Activated naive CD4-positive, alpha-beta T cell treated with anti-CD3 and anti-CD28 coated beads, Interleukin-2, amount 10 ng/mL, durations not matched to agents 7 days and 5 days (primary cell): ENCODE measurements at places on chromosomes 16 and 17.

GRCh38 chr16:52446080-52446479 is 100.9 kb downstream of the TOX3 start:
- no peak overlapping the region for H3K27ac ChIP-seq
- no peaks in the 10 kb centered on the region for H3K4me1 ChIP-seq
- no peak for DNase-seq
- H3K4me3 ChIP-seq: no peak overlapping the region
- no peaks in the 10 kb centered on the region for H3K27me3 ChIP-seq

GRCh38 chr16:57000271-57001025 is 11.1 kb downstream of the NLRC5 start:
- peak overlapping the region; percentile 89 for H3K27ac ChIP-seq
- no peaks in the 10 kb centered on the region for H3K27me3 ChIP-seq
- DNase-seq: peak; percentile 42

DNA sequence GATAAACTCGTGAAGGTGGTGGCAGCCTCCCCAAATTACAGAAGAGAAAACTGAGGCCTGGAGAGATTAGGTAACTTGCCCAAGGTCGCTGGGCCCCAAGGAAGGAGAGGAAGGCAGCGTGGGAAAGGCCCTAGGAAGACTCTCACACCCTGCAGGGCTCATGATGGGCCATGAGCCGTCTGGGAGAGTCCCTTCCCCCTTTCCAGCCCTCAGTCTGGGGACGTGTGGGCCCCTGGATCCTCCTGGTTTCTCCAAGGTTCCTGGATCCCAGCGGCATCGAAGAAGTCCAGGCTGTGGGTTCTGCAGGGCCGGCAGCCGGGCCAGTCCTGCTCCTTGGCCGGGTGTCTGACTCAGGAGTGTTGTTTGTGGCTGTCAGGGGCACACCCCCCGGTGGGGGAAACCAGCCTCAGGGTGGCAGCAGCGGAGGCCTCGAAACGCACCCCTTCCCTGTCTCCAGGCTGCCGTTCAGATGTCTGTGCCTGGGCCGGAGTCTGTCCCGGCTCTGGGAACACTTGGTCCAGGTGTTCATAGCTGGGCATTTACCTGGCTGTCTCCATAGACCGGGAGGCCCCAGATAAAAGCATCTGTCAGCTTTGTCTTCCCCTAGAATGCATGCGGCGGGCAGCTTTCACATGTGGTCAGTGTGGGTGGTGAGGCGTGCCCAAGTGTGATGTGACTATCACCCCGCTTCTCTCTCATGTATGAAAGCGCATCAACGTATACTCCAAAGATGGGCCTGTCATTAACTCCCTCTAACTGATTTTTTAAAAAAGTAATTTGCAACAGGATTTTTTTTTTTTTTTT is 3.7 kb upstream of the RAP1GAP2 start:
- H3K4me1 ChIP-seq: peaks cover 80% of the 10 kb centered on the region
- H3K4me3 ChIP-seq: no peak overlapping the region
- peaks cover 14% of the 10 kb centered on the region for H3K36me3 ChIP-seq
- peaks cover 85% of the 10 kb centered on the region for H3K27me3 ChIP-seq

DNA sequence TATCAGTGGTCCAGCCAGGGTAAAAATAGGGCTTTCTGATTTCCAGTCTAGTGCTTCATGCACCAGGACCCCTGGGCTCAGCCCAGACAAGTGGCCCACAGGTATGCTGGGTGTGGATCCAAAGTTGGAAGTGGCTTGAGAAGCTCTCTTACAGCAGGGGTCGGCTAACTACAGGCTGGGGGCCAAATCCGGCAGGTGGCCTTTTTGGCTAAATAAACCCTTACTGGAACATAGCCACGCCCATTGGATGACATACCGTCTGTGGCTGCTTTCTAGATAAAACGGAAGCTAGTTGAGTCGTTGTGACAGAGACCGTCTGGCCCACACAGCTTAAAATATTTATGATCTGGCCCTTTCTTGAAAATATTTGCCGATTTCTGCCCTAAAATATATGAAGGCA is 119.0 kb upstream of the CDC42EP4 start:
- peaks cover 2% of the 10 kb centered on the region for H3K36me3 ChIP-seq
- H3K4me1 ChIP-seq: peaks cover 19% of the 10 kb centered on the region
- H3K27me3 ChIP-seq: peaks cover 6% of the 10 kb centered on the region
- peak overlapping the region; percentile 60 for H3K27ac ChIP-seq

DNA sequence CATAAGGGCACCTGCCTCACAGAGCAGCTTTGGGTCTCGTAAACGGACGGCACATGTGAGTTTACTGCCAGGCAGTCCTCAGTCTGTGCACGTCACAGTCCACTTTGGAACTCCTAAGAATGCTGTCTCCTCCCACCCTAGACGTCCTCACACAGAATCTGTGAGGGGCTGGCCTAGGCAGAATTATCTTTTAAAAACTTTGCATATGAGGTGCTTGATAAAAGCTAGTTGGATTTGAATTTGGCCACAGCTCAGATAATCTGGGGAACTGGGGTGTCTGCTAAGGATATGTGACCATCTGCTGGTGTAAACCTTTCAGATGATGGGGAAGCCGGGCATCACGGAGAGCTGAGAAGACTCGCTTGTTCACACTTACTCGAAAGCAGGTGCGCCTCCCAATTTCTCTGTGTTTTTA is 64.4 kb downstream of the METRNL start:
- peaks cover 40% of the 10 kb centered on the region for H3K27me3 ChIP-seq
- H3K36me3 ChIP-seq: no peaks in the 10 kb centered on the region
- no peak for DNase-seq
- no peak overlapping the region for H3K27ac ChIP-seq

DNA sequence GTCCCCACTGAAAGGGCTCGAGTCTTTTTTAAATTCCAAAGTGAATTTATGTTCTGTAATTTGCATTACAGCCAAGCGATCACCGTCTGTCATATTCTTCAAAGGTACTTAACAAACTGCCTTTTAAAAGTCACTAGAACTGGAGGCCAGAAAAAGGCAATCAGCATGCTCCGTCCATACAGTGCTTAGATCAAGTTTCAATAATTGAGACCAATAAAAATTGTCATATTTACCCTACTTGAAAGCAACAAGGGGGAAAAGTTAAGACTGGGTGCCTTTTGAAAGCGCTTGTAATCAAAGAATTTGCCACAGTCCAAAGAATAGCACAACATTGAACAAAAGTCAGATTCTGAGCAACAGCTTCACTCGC is 9.0 kb upstream of the ZFHX3 start:
- no peak for DNase-seq
- H3K36me3 ChIP-seq: peaks cover 4% of the 10 kb centered on the region
- peak overlapping the region; percentile 89 for H3K4me3 ChIP-seq

DNA sequence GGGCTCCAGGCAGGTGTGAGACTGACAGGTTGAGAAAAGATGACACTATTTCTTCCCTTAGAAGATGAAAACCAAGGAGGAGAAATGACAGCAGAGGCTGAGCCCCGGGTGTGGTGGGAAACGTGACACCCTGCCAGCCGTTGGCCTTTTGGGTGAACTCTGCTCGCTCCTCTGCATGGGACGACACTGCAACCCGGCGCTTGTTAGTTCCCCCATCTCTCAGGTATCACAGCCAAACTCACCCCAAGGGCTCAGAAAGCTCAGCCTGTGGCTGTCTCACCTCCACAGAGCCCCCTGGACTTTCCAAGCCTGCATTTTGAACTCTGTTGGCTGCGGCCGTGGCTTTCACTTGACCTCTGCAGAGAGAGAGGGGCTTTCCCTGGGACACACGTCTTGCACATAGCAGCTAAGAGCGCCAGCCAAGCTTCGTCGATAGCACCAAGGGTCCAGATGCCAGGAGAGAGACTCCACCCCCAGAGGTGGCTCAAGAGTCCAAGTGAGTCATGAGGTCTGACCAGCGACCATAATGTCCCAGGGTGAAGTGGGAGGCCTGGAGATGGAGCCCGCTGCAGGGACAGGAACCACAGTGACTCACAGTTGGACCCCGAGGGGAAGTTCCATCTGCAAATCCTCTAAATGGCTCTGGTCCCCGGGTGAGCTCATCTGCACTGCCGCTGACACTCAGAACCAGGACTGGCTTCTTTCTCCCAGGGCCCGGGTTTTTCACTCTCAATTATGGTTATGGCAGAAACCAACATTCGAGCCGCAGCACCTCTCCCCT is 301.9 kb downstream of the SOX9 start:
- peaks cover 4% of the 10 kb centered on the region for H3K4me1 ChIP-seq
- no peaks in the 10 kb centered on the region for H3K27me3 ChIP-seq
- no peak overlapping the region for H3K4me3 ChIP-seq
- no peak for DNase-seq

- H3K4me1 ChIP-seq: no peaks in the 10 kb centered on the region
- H3K27me3 ChIP-seq: peaks cover 4% of the 10 kb centered on the region
- H3K36me3 ChIP-seq: no peaks in the 10 kb centered on the region
- H3K27ac ChIP-seq: no peak overlapping the region
Measured at GRCh38 chr17:10178506-10178991, 19.9 kb downstream of the GAS7 start.

GRCh38 chr16:5557966-5558365 is 460.4 kb upstream of the EEF2KMT start:
- H3K36me3 ChIP-seq: no peaks in the 10 kb centered on the region
- DNase-seq: no peak
- no peak overlapping the region for H3K4me3 ChIP-seq
- no peaks in the 10 kb centered on the region for H3K27me3 ChIP-seq

GRCh38 chr16:72908362-72909167 is 139.4 kb downstream of the ZFHX3 start:
- no peak overlapping the region for H3K27ac ChIP-seq
- no peak for DNase-seq
- no peaks in the 10 kb centered on the region for H3K4me1 ChIP-seq
- peaks cover 25% of the 10 kb centered on the region for H3K27me3 ChIP-seq
- H3K4me3 ChIP-seq: no peak overlapping the region

GRCh38 chr17:37413875-37414519 is 7.3 kb downstream of the TADA2A start:
- DNase-seq: no peak
- H3K4me3 ChIP-seq: no peak overlapping the region
- H3K36me3 ChIP-seq: peaks cover 50% of the 10 kb centered on the region
- no peaks in the 10 kb centered on the region for H3K27me3 ChIP-seq
- H3K27ac ChIP-seq: peak overlapping the region; percentile 17

DNA sequence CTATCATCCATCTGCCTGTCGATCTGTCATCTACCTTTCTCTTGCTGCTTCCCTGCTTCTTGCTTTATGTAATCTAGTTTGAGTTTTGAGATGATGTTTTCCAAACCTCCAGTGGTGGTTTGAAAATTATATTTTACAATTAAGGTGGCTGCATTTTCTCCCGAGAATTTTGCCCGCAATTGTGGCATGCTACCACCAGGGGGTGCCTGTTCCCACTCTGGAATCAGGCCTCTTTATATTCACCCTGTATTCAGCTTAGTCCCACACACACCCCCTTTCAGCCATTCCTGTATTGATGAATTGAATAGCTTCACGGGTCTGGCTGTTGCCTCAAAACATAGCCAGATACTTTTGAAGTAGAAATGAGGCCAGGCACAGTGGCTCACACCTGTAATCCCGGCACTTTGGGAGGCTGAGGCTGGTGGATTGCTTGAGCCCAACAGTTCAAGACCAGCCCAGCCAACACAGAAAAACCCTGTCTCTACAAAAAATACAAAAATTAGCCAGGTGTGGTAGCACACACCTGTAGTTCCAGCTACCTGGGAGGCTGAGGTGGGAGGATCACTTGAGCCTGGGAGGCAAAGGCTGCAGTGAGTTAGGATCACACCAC is 3.2 kb downstream of the PRSS22 start:
- no peak overlapping the region for H3K27ac ChIP-seq
- H3K4me3 ChIP-seq: no peak overlapping the region
- H3K27me3 ChIP-seq: peaks cover 68% of the 10 kb centered on the region
- peaks cover 5% of the 10 kb centered on the region for H3K4me1 ChIP-seq

DNA sequence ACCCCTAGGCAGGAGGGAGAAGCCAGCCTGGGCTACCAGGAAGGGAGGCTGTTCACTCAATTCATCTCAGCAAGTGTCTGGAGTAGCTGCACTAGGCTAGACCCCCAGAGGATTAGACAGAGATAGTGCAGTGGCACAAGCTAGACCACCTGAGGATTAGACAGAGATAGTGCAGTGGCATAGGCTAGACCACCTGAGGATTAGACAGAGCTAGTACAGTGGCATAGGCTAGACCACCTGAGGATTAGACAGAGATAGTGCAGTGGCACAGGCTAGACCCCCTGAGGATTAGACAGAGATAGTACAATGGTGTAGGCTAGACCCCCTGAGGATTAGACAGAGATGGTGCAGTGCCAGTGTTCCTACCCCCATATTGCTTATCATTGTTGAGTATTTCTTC is 74.1 kb upstream of the SDK2 start:
- peak overlapping the region; percentile 38 for H3K27ac ChIP-seq
- no peak for DNase-seq
- peaks cover 10% of the 10 kb centered on the region for H3K36me3 ChIP-seq
- H3K4me3 ChIP-seq: no peak overlapping the region

DNA sequence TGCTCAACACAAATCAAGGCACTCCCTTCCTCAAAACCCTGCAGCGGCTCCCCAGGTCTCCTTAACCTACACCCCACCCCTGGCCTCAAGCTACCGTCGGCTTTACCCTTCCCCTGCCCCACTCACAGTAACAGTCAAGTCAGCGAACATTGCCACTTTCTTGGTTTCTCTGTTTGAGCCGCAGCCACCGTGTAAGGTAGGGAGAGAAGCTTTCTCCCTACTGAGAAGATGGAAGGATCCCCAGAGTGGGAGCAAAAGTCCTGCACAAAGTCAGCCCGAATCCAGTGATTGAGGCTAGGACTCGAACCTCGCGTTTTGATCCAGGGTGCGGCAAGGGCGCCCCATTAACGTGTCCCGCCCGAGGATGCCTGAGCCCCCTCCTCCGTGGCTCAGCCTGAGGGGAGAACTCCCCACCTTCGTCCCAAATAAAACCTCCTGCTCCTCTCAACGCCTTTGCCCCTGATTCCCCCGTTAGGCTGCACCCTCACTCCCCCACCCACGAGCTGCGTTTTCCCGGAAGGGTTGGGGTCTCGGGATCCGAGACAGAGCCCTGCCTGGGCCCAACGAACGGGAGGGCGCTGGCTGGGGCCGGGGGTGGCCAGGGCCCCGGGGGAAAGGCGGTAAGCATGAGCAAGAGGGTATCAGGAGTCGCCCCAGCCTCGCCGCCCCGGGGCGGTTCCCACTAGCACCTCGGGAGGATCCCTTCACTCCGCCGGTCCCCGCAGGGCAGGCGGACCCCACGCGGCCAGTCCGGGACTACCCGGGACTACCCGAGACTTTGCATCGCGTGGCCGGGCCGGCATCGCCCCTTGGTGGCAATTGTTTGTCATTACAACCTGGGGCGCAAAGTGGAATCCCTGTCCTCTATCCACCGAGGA is 9.9 kb upstream of the NAGS start:
- H3K27me3 ChIP-seq: peaks cover 12% of the 10 kb centered on the region
- no peak overlapping the region for H3K4me3 ChIP-seq
- peak; percentile 76 for DNase-seq
- H3K27ac ChIP-seq: no peak overlapping the region
- H3K4me1 ChIP-seq: no peaks in the 10 kb centered on the region

GRCh38 chr17:14701886-14702285 is 401.0 kb downstream of the HS3ST3B1 start:
- H3K4me3 ChIP-seq: no peak overlapping the region
- no peaks in the 10 kb centered on the region for H3K36me3 ChIP-seq
- H3K27ac ChIP-seq: no peak overlapping the region
- no peaks in the 10 kb centered on the region for H3K27me3 ChIP-seq
- no peaks in the 10 kb centered on the region for H3K4me1 ChIP-seq

GRCh38 chr17:35432176-35433074 is at the start of gene SLFN12:
Gene SLFN12, minus strand, starts transcription at chr17:35432500. Its CDS starts 9,472 bp downstream, at chr17:35423028.
- DNase-seq: peak; percentile 60
- H3K27ac ChIP-seq: peak within 1 kb of the TSS; percentile 90
- H3K27me3 ChIP-seq: no peaks in the 10 kb centered on the region
- peaks cover 62% of the 10 kb centered on the region for H3K4me1 ChIP-seq
